ENCODE measurements at places on chromosomes 2 and 18.

DNA sequence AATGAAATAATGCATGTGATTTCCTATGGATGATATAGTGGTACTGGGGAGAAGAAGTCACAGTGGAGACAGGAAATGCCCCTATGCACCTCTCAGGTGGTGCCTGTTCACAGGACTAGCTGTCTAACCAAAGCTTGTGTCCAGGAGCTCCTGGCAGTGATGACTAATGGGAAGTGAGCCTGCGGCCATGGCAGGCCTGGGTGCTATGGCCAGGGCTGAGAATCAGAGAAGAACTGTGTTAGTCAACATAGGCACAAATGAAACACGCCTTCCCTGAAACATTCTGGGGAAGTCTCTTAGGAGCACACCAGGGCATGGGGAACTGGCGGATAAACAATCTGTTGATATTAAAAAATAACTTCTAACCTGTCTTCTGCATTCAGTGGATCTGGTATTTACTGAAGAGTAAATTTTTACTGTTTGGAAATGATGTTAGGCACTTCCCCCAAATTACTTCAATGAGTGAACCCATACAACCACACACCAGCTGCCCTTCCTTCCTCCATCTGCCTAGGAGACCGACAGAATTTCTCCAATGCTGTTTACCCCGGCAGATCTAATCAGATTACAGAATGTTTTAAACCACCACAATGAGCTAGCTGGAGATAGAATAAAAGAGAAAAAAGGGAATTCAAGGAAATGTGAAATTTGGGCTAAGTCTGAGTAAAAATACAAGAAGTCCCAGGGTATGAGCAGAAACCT is 67.4 kb downstream of the MEP1B start:
- DNase-seq, result no peak

GRCh38 chr2:47519604-47520301 is 116.8 kb downstream of the MSH2 start:
- no peak for DNase-seq

- no peak for DNase-seq
Observed at GRCh38 chr2:1226766-1227165, 186.5 kb upstream of the TPO start.

GRCh38 chr2:240227538-240228428 is 87.3 kb upstream of the OTOS start:
- no peak for DNase-seq

DNA sequence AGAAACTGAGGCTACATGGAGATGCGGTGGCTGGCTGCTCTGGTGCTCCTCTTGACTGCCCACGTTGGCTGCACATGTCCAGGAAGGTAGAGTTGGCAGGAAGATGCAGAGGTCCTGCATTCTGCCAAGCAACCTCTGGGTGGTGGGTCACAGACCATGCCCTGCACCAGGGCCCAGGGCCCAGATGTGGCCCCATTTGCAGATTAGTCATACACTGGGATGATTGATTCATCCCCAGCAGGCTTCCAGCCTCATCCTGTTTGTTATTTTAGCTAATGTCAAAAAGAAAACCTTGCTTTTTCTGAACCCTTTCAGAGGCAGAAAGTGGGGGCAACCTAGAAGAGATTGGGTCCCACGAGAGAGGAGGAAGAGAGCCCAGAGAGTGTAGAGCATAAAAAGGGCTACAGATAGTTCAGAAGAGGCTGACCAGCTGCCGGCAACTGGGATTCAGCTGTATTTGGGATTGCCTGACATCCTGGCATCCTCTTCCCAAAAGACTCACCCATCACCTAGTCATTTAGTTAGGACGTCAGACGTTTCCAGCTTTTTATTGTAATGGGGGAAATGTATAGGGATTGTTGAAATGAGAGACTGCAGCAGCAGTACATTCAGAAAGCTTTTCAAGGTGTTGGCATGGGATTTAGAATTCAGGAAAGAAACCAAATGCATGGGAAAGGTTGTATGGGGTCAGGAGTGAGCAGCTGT is 101.9 kb downstream of the CTIF start:
- DNase-seq, result no peak

DNA sequence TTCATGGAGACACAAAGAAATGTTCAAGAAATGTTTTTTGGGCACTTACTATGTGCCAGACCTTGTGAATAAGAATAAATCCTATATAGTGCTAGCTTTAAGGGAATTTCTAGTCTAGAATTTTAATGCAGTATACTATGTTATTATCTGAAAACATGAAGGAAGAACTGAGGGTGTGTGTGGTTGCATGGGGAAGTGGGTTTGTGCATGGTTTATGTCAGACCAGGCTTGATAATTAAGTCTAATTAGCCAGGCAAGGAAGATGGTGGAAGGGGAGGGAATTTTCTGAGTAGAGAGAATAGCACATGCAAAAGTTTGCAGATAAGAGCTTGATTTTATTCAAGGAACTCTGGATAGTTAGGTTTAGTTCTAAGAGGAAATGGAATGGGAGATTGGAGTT is 6.5 kb downstream of the RBBP8 start:
- DNase-seq, result no peak

- DNase-seq, result no peak
Observed at GRCh38 chr2:189336276-189336975, 104.8 kb upstream of the WDR75 start.

DNA sequence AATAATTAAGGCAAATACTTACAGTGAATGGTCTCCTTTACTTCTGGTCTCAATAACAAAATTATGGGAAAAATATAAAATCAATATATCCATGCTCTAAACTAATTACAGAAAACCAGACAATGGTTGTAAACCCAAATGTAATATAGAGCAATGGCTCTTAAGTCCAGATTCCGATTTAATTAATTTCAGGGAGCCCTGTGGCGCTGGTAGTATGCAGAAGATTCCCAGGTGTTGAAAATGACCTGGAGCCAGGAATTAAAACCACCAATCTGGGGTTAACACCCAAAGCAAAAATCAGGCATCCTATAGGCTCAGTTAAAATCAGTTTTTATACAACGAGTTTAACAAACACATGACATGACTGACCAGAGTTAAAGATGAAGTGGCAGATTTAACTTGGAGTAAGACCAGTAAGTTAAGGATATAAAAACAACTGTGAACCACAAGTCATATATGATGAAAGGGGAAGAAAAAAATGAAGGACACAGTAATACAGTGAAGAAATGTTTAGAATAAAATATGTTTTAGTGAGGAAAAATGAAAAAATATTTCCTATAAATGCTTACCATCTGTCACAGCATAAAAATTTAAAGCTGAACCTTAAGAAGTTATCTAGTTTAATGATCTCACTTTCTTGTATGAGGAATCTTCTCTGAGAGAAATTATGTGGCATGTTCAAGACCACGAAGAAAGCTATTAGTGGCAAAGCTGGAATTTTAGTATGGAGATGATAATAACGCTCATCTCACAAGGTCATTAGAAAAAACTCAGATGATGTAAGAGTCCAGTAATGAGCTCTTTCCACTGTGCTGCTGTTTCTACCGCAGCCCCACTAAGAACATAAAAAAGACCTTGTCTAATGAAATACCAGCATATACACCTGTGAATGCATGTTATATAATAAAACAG is 45.8 kb upstream of the FLACC1 start:
- DNase-seq, result no peak

- DNase-seq, result no peak
Observed at GRCh38 chr2:237456200-237456843, 30.7 kb upstream of the MLPH start.

DNA sequence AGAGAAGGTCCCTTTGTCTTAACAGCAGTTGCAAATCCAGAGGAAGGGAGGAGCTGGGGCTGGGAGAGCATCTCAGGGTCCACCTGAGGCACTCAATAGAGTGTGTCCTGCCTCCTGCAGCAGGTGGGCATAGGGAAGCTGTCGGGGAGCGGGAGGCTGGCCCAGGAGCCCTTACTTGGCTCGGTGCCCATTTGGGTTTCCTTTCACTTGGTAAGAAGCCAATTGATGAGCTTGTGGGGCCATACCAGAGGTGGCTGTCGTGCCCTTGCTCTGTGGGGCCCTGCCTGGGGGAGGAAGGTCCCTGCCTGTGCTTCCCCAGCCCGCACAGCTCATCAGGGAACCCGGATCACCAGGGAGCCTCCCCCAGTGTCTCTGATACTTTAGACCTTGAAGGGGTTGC is 229.7 kb downstream of the DYSF start:
- no peak for DNase-seq

- no peak for DNase-seq
Observed at GRCh38 chr2:127606625-127607398, 39.1 kb upstream of the GPR17 start.

- no peak for DNase-seq
Observed at GRCh38 chr18:71743634-71744033, 800.5 kb downstream of the CBLN2 start.

GRCh38 chr2:159797225-159797542 is 824 bp downstream of the CD302 start:
- DNase-seq, result no peak

DNA sequence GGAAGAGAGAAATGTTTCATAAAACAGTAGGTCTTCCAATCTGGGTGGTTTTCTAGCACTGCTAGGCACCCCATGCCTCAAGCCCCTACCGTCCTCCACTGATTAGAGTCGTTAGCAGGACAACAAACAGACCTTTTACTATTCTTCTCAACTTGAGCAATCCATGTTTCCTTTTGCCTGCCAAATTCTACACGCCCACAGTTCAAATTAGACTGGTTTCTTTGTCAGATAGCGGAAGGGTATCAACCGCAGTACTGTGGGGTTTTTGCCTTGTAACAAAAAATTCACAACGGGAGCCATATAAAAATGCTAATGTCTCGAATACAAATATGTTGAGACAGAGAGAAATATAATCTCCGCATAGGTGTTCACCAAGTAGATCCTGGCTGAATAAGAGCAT is 59.9 kb downstream of the VIT start:
- DNase-seq, result no peak

DNA sequence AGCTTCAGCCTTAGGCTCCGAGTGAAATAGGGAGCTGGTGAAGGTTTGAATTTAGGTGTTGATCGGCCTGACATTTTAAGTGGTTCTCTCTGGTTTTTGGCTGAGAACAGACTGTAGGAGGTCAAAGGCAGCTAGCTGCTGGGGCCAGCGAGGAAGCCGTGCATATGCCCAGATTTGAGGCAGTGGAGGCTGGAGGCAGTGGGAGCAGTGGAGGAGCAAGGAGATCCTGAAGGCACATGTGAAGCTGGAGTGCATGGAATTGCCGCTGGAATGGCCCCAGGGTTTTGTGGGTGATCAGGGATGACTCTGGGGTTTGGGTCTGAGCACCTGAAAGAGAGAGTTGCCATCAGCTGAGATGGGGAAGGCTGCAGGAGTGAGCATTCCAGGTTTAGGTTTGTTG is 25.1 kb downstream of the STEAP3 start:
- DNase-seq, result no peak

Data from stimulated activated CD8-positive, alpha-beta memory T cell treated with anti-CD3 and anti-CD28 coated beads, Interleukin-15, amount 100 ng/mL, for 4 hours (primary cell).